ENCODE measurements at places on chromosomes 13 and 19. TPM values are rescaled to one million over a fixed set of nuclear protein-coding genes. Genes with fewer than 3 reads are reported as not detected.

KBTBD7 gene
- 5.5 TPM for total RNA-seq

URAD gene
- not detected for total RNA-seq

KEAP1 gene
- total RNA-seq = 102 TPM

HS6ST3 gene
- total RNA-seq = 0.13 TPM

TNFSF13B gene
- 1.4 TPM for total RNA-seq

ZNF763 gene
- 0.39 TPM for total RNA-seq

PNMA8B gene
- total RNA-seq = not detected

SULT2A1 gene
- total RNA-seq = 0.18 TPM

LILRB3 gene
- total RNA-seq = 0.18 TPM

MIR17HG gene
- 3.1 TPM for total RNA-seq

GFY gene
- total RNA-seq = not detected

GRCh38 chr13:105144020-105144419 lies 1391.4 kb downstream of the EFNB2 start:
- no peak for DNase-seq

DNA sequence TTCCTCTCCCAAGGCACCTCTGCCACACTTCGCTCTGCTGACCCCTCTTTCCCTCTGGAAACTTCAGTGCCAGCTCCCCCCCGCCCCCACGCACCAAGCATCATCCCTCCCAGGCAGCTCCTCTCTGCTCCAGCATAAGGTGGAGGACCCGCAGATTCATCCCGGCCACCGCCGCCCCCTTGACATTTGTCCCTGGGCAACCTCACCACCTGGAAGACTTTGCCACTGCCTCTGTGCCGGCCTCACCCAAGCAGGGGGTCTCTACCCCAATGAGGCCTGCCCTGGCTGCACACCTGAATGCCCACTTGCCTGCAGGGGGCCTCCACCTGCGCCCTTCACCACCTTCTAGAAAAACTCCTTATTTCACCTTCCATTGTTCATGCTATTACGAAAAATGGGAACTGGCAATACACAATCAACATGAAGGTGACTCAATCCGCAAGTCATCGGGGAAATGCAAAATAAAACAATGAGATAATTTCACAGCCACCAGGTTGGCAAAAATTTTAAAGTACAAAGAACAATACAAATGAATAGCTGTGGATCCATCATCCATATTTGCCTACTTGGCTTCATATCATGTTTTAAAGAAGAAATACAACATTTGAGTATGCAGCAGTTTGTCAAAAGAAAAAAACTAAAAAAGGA lies 21.9 kb downstream of the CCNE1 start:
- no peak for DNase-seq

DNA sequence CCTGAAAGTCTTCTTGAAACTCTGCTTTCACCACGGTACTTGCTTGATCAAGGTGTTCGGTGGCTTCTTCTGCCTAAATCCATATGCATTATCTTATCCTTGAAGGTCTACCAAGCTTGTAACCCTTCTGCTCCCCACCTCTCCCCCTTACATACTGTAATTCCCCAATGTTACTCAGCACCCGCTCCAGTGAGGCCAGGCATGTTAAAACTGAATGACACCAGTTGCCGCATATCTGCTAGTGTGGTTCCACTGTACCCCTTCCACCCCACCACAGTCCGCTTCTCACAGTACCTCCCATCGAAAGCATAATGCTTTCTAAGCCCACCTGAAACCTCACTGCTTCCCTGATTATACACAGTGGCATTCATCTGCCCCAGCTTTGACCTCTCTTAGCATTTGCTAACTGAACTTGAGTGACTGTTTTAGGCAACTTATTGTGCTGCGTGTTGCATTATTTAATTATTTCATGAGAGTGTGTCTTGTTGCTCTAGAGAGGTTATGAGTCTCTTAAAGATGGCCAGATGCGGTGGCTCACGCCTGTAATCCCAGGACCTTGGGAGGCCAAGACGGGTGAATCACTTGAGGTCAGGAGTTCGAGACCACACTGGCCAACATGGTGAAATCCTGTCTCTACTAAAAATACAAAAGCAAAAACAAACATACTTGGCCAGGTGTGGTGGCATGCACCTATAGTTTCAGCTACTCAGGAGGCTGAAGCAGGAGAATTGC lies 87.6 kb upstream of the MBNL2 start:
- no peak for DNase-seq

GRCh38 chr13:41563984-41564365 lies 106.6 kb downstream of the RGCC start:
- no peak for DNase-seq

GRCh38 chr19:13082192-13083007 lies 20.3 kb downstream of the LYL1 start:
- no peak for DNase-seq

DNA sequence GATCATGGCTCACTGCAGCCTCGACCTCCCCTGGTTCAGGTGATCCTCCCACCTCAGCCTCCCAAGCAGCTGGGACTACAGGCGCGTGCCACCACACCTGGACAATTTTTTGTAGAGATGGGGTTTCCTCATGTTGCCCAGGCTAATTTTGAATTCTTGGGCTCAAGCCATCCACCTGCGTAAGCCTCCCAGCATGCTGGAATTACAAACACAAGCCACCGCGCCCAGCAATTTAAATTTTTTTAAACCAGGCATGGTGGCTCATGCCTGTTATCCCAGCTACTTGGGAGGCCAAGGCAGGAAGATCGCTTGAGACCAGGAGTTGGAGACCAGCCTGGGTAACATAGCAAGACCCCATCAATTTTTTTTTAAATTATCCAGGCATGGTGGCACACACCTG lies 59.9 kb upstream of the USE1 start:
- DNase-seq = no peak

DNA sequence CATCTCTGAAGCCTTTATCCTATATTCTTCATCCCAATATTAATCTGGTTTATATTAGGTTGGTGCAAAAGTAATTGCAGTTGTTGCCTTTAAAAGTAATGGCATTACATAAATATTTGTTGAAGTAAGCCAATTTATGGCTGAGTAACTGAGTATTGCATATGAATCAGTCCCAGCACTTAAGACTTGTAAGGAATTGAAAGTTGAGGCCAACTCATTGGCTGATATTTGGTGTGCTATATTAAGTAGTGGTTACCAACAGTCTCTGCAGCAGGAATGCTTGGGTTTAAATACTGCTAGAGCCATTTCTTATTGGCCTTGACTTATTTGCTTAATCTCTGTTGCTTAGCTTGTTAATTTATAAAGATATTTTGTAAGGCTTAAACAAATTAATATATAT lies 460.7 kb downstream of the GPC6 start:
- no peak for DNase-seq

GRCh38 chr13:51328488-51328887 lies 11.0 kb upstream of the SERPINE3 start:
- DNase-seq = no peak

DNA sequence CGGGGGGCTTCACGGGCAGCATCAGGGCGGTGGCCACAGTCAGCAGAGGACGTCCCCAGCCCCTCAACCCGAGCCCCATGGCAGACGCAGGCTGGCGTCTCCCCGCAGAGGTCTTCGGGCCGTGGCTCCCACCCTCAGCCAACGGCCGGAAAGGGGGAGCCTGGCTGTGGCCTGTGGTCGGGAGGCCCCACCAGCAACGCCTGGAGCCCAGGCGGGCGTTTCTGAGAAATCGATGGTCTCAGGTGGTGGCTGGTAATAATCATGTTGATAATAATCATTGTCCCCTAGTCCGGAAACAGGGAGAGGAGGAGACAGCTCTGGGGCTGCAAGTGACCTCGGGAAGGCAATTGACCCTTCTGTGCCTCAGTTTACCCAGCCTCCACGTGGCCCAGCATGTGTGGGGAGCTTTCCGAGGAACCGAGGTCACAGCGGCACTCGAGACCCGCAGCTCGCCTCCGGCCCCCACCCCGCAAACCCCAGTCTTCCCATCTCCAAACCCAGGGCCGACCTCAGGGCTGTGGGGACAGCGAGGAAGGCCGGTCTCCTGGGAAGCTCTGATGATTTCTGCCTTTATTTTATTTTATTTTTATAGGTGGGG lies at the start of gene PRSS57:
TSS of gene PRSS57 (minus strand) at position 101 of the 598 bp plus-strand sequence. CDS start at position 79, 22 bp downstream.
- DNase-seq = no peak

DNA sequence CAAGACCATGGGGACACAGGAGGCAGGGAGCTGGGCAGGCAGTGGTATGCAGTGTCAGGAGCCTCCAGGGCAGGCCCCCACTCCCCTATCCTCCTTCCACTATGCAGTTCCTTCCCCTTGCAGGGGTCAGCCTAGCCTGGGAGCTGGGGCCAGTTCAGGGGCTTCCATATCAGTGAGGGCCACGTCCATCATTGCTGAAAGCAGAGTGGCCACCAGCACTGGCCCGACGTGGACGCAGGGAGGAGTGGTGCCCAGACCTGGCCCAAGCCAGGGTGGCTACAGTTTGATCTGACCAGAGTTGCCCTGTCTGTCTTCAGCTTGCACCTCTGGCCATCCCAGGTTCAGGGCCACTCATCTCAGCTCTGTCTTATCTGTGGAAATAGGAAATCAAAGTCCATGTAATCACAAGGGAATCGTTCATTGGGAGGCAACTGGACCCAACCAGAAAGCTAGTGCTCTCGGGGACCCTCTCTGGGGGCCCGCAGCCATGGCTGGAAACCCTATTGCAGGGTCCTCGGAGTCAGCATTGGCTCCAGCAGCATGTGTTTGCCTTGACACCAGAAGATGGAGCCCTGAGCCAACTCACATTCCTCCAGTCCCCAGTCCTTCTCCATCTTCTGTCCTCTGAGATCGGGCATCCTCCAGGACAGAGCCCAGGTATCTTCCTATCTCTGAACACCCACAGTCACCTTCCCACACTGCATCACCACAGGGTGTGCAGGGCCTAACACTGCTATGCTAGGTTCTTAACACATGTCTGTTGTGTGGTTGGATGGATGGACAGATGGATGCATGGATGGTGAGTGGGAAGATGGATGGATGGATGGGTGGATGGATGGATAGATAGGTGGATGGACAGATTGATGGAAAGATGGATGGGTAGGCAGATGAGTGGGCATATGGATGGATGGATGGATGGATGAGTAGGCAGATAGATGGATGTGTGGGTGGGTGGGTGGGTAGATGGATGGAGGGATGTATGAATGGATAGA lies 75.7 kb upstream of the KCTD15 start:
- no peak for DNase-seq

DNA sequence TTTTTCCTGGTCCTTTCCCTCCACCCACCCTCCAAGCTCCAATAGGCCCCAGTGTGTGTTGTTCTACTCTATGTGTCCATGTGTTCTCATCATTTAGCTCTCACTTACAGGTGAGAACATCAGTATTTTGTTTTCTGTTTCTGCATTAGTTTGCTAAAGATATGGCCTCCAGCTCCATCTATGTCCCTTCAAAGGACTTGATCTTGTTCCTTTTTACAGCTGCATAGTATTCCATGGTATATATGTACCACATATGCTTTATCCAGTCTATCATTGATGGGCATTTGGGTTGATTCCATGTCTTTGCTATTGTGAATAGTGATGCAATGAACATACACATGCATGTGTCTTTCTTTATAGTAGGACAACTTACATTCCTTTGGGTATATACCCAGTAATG lies 47.1 kb upstream of the ZNF30 start:
- DNase-seq = no peak

DNA sequence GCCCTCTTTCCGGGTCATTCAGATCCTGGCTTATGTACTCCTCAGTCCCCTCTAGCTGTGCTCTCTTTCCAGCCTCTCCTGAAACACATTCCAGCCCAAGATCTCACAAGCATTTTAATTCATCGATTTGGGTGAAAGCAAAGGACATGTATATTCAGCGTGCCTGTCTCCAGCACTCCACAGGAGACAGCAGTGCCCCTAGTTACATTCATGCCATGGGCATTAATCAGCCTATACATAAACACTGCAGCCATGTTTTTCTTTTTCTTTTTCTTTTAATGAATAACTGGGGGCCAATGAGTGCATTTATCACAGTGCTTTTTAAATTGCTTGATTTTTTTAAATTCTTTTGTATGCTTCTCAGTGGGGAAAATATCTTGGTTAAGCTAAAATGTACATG lies 199.1 kb downstream of the DCT start:
- DNase-seq = no peak

GRCh38 chr13:50055454-50055853 lies 40.2 kb downstream of the KCNRG start:
- no peak for DNase-seq

GRCh38 chr13:64746845-64747244 lies 2483.3 kb downstream of the PCDH9 start:
- no peak for DNase-seq
